Foreskin keratinocyte (primary cell): ENCODE measurements at places on chromosomes 2 and 18. TPM values are rescaled to one million over a fixed set of nuclear protein-coding genes. Genes with fewer than 3 reads are reported as not detected.

The TTL gene
- total RNA-seq: 52.7 and 58.0 TPM in 2 replicates

The BBS5 gene
- total RNA-seq: 4.9 and 5.6 TPM in 2 replicates

The RNF152 gene
- 13.1 and 14.4 TPM in 2 replicates for total RNA-seq

The TUBB6 gene
- total RNA-seq: 772 and 774 TPM in 2 replicates

The ST8SIA5 gene
- total RNA-seq: not detected in 2 replicates

The C2orf80 gene
- not detected in 2 replicates for total RNA-seq

The FBXO36 gene
- 1.9 and 2.2 TPM in 2 replicates for total RNA-seq

The EIPR1 gene
- total RNA-seq: 35.8 and 38.9 TPM in 2 replicates

The ZSCAN30 gene
- total RNA-seq: 9.0 and 10.2 TPM in 2 replicates

The C2orf78 gene
- total RNA-seq: not detected in 2 replicates

The ABCB11 gene
- total RNA-seq: not detected in 2 replicates

The PLEK gene
- total RNA-seq: not detected in 2 replicates

The DAPL1 gene
- total RNA-seq: 0.39 TPM in 1 of 2 replicates, not detected in the other

The NLRC4 gene
- total RNA-seq: not detected in 2 replicates

The MC4R gene
- total RNA-seq: not detected in 2 replicates

The STRADB gene
- 19.0 and 19.7 TPM in 2 replicates for total RNA-seq

The AFF3 gene
- total RNA-seq: not detected in 2 replicates

The SLC1A4 gene
- 1.0 and 20.2 TPM in 2 replicates for total RNA-seq

The MXD1 gene
- total RNA-seq: 3.6 and 3.7 TPM in 2 replicates

The INPP5D gene
- 21.8 and 25.5 TPM in 2 replicates for total RNA-seq

The KRTCAP3 gene
- total RNA-seq: 37.1 and 40.2 TPM in 2 replicates

The CDH20 gene
- not detected in 2 replicates for total RNA-seq

The ZNF396 gene
- 0.42 and 0.44 TPM in 2 replicates for total RNA-seq

The MC5R gene
- not detected in 2 replicates for total RNA-seq

The ARHGAP25 gene
- 17.5 and 19.6 TPM in 2 replicates for total RNA-seq

The DSEL gene
- 4.3 and 5.0 TPM in 2 replicates for total RNA-seq
